NCI-H510A (cell line): ENCODE measurements at places on chromosomes 7 and 10.

GRCh38 chr10:6877336-6877721 is 297.3 kb upstream of the PRKCQ start:
- DNase-seq, result no peak

- no peak for DNase-seq
These were observed 84.9 kb downstream of the ZNF365 start for GRCh38 chr10:62459072-62459471.

GRCh38 chr7:117802660-117803059 is 70.6 kb downstream of the CTTNBP2 start:
- no peak for DNase-seq

GRCh38 chr10:93875032-93875358 is 18.8 kb upstream of the SLC35G1 start:
- no peak for DNase-seq

DNA sequence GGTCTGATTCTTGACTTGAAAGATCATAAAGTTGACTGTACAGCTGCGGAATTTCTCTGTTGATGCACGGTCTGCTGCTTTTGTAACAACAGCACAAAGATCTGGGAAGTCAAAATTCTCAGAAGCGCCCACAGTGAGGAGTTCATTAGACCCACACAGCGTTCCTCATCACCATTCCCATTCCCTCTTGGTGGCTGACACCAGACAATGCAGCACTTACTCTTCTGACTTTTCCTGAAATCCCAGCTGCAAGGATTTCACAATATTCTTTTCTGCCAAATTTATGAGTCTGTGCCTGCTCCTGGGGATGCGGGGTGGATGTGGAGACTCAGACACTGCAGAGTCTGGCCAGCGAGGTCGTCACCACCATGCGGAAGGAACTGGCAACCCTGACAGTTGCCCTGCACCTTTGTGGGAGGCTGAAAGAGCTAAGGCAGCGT is 233.9 kb downstream of the FANK1 start:
- DNase-seq, result no peak

DNA sequence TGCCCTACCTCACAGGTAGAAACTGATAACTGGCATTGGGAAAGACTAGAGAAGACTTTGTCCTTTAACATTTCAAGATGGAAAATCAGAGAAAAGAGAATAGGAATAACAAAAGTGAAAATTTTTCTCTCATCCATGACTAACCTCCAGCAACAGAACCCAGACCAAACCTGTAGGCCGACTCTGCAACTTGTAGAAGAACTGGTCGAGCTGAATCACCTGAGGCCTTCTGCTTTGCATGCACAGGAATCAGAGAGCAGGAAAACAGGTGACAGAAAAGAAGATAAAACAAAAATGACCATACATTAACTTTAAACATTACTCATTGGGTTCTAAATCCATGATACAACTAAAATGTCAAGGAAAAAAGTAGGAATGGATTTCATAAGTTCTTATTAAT is 137.1 kb downstream of the SLC25A13 start:
- no peak for DNase-seq

DNA sequence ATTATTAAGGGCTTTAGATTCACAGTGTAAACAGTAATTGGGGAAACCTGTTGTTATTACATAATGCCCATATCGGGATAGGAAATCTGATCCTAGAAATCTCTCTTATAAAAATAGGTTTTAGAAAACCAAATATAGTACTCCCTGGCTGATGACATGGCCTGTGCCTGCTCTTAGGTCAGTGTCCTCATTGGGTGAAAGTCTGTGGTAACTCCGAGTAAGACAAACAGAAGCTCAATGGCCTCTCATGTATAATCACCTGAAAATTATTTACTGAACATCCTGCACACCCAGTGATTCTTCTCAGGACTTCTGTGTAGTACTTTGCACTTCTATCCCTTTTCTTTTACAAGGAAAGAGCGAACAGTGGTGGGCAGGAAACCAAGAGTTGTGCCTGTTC is 37.8 kb downstream of the SEM1 start:
- DNase-seq, result no peak

DNA sequence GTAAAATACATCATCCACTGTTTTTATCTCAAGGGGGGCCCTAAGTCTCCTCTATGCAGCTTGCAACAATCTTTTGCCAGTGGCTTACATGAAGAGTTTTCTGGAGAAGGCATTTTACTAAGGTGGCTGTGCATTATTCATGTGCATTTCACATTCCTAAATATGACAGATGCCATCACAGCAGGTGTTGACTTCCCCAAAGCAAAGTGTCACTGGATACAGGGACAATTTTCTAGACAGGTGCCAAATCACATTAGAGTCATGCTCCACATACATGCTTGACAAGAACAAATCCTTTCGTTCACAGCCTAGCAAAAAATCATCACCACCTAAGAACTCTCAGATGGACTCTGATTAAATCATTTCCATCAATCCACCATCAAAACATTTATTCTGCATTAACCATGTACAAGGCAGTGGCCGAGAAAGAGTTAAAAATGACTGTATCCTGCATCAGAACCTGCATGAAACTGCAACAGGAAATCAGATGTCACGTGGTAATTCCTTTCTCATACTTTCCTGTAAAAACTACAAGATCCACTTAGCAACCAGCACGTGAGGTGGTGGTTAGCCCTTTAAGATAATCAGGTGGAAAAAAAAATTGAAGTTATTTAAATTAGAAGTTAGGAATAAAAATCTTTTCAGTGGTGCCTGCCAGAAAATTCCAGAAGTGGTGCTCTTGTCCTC is 88.2 kb upstream of the AFAP1L2 start:
- DNase-seq, result no peak

- DNase-seq, result no peak
These were observed 293.2 kb upstream of the SEMA3D start for GRCh38 chr7:85479918-85480643.

GRCh38 chr10:101769541-101770180 is 6.3 kb downstream of the FGF8 start:
- DNase-seq, result no peak

- no peak for DNase-seq
These were observed 22.5 kb downstream of the ZSCAN25 start for GRCh38 chr7:99639267-99639666.

DNA sequence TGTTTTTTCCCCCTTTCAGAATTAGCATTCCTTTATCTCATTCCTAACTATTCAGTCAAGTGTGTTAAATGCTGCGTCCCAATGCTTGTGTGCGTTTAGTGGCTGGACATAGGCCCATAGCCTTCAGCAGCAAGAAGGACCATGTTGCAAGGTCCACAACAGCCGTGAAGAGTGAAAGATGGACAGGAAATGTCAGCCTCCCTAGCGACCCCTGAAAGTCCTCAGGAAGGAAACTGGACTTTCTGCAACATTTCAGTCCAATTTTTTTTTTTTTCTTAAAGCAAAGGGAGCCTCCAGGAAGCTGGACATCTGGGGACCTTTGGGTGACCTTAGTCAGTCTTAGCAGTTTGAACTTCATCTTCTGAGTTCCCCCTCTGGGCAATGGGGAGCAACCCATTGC is 550.7 kb upstream of the MGMT start:
- no peak for DNase-seq

DNA sequence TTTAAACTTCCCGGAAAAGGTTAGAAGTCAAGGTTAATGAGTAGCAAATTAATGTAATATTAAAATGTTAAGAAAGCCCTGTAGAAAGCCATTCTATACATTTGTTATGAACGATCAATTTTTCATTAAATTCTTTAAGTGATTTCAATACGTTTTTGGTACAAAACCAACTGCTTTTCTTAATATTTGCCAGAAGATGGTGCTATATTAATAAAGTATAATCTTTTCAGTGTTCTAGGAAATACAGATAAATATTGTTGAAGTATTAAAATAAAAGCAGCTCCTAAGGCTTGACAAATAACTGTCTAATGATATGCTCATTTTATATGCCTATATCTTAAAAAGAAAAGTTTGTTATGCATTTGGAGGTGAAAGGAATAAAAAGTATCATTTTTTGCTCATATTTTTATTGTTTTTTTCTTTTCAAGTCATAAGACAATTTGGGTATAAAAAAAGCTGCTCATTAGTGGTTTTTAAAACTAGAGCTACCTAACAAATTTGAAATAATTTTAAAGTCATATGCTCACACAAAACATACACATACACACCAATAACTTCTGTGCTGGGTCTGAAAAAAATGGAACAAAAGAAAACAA is 130.3 kb upstream of the POT1 start:
- no peak for DNase-seq

DNA sequence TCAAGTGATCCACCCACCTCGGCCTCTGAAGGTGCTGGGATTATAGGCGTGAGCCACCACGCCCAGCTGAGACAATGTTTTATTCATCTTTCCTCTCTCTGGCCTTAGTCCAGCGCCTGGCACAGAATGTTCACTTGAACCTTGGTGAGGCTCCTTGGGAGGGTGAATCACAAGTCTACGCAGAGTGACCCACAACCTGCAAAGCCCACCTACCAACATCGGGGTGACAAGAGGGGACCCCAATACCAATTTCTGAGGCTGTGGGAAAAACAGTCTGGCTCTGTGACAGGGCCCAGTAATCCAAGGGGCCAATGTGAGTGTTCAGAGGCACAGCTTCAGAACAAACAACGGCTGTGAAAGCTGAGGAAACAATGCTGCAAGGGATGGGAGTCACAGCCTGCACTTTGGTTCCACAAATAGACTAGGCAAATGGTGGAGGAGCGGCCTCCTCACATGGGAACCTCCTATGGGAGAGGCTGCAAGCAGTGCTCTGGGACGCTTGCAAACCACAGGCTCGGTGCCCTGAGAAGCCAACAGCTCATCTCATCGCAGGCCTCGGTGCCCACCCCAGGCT is 5.6 kb upstream of the MALSU1 start:
- DNase-seq, result no peak

DNA sequence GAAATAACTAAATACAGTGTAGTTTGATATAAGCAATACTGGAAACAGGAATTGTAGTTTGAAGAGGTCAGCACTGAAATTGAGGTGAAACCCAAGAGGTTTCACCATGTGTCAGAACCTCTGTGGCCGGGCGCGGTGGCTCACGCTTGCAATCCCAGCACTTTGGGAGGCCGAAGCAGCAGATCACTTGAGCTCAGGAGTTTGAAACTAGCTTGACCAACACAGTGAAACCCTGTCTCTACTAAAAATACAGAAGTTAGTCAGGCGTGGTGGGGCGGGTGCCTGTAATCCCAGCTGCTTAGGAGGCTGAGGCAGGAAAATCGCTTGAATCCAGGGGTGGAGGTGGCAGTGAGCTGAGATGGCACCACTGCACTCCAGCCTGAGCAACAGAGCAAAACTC is 13.7 kb downstream of the AHCYL2 start:
- DNase-seq, result no peak

GRCh38 chr10:130491693-130492050 is 355.5 kb downstream of the GLRX3 start:
- no peak for DNase-seq

DNA sequence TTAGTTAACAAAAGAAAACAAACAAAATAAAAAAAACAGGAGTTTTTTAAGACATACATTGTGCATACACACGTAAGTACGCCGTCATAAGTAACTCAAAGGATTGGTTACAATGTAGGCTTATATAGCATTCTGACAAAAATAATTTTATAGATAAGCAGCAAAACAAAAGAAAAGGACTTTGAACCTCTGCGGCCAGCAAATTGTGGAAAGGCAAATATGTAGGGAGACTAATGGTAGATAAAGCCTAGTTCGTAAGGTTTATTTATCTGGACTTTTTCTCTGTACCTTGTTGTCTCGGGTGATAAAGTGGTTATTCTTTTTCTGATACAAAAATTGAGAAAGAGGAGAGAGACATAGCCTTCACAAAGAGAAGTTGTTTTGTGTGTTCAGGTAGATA is 891.9 kb downstream of the CNTNAP2 start:
- no peak for DNase-seq
